Activated CD8-positive, alpha-beta memory T cell treated with anti-CD3 and anti-CD28 coated beads, Interleukin-2, amount 50 U/mL, for 48 hours (primary cell): ENCODE measurements at places on chromosomes 4 and X.

GRCh38 chr4:52713456-52713937 is 37.7 kb downstream of the ERVMER34-1 start:
- peak; percentile 60 for DNase-seq

DNA sequence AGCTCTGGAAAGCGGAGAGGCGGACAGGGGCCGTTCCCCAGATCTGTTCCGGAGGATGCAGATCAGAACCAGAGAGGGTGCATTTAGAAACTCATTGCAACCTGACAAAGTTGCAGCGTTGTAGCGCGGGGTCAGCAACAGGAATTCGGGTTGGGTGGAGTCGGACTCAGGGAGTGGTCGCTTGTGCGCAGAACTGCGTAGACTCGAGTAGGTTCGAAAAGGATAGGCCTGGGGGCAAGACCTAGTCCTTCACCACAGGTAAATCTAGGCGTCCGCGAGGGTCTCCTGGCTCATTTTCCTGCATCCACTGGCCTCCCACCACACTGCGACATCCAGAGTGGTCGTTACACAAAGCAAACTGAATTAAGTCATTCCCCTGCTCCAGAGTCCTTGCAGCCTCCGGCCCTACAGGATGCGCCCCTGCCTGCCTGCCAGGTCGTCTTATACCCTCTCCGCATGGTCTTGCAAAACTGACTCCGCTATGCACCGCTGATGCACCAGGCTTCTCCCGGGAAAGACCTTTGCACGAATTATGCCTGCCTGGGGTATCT is 4.7 kb upstream of the ZNF518B start:
- DNase-seq: no peak

DNA sequence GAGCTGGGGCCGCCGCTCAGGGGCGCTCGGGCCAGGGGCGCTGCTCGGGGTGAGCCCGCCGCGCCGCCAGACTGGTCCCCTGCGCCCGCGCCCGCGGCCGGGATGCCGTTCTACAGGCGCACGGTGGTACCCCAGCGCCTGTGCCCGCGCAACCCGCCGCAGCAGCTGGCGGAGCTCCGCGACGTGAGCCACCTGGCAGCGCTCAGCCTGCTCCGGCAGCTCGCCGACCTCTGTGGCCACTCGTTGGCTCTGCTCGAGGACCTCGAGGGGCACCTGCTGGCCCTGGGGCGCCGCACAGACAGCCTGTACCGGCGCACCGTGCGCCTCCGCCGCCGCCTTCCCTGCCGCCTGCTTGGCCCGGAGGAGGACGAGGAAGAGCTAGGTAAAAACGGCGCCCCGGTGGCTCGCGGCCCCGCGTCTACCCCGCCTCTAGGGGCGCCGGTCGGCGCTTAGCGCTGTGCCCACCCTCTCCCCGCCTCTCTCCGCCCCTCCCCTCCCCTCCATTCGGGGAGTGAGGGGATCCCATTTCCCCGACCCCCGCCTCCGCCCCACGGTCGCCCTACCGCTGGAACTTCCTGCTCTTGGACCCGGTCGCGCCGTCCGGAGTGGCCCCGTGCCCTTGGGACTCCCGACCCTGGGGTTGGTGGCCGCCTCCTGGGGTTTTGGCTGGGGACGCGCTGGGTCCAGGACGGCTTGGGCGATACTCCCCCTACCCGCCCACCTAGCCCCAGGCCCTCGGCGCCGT is 513 bp downstream of the NHSL2 start:
- peak; percentile 61 for DNase-seq

- no peak for DNase-seq
Measured at GRCh38 chr4:158580064-158580463, 58.4 kb downstream of the RXFP1 start.

DNA sequence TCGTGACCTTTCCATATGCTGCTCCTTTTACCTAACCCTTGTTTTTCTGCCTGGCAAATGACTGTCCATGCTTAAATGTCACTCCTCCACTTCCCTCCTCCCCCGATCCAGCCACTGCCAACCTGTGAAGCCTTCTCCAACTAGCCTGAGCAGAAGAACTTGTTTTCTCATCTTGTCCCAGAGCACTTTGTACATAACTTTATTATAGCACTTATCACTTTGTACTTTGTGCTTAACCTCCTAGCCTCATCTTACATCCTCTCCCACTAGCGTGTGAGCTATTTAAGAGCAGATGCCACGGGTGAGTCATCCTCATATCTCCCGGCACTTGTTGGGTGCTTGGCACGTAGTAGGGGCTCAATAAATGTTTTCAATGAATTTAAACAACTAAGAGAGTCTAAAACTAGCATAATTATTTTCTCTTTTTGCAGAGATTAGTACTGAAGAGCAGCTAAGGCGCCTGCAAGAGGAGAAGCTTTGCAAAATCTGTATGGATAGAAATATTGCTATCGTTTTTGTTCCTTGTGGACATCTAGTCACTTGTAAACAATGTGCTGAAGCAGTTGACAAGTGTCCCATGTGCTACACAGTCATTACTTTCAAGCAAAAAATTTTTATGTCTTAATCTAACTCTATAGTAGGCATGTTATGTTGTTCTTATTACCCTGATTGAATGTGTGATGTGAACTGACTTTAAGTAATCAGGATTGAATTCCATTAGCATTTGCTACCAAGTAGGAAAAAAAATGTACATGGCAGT is 46.9 kb downstream of the XIAP start:
- DNase-seq: no peak

- DNase-seq: no peak
Measured at GRCh38 chr4:31183256-31183655, 463.1 kb downstream of the PCDH7 start.

DNA sequence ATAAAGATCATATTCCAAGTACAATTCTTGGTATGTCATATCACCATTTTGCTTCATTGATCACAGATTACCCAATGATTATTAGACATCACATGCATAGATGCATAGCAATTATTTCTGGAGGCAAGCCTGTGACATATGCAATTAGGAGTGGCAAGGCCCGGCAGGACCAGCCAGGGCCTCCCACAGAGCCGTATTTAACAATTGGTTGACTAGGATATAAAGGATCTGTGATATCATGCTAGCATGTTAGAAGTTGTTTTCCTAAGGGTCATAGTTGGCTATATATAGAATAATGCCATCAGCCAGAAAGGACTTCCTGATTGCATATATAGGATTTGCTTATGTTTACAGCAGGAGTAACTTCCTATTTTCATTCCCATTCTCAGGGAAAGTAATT is 103.5 kb upstream of the OTUD4 start:
- no peak for DNase-seq

- DNase-seq: no peak
Measured at GRCh38 chr4:1937550-1937949, 66.4 kb downstream of the NSD2 start.

DNA sequence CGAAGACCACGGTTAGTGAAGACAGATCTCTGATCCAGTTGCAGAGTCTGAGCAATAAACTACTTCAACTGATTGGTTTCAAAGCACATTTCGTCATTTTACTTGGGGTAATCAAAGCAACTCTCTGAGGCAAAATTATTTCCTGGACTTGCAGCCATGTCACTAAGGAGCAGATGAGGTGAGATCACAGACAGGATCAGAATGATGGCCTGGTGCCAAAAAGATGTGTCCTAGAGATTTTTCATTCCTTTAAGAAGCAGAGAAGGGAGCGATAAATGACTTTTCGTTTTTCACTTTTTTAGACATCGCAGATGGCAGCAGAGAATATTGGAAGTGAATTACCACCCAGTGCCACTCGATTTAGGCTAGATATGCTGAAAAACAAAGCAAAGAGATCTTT is 83.9 kb downstream of the PTTG2 start:
- DNase-seq: no peak

DNA sequence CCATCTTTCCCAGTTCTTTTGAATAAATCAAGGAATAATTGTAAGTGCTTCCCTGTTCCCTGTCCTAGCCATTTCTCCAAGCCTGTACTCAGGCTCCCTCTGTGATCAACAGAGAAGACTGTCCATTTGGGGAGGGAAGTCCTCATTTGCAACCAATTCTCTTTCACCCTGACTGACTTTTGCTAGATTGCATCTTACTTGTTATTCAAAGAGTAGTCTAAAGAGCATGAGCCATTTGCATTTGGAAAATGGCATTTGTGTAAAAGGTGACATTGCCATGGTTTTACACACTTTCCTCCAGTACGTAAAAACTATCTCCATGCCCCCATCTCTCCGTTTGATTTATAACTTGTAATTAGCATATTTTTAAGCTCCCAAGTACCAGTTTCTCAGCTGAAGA is 110.6 kb downstream of the MBNL3 start:
- no peak for DNase-seq

DNA sequence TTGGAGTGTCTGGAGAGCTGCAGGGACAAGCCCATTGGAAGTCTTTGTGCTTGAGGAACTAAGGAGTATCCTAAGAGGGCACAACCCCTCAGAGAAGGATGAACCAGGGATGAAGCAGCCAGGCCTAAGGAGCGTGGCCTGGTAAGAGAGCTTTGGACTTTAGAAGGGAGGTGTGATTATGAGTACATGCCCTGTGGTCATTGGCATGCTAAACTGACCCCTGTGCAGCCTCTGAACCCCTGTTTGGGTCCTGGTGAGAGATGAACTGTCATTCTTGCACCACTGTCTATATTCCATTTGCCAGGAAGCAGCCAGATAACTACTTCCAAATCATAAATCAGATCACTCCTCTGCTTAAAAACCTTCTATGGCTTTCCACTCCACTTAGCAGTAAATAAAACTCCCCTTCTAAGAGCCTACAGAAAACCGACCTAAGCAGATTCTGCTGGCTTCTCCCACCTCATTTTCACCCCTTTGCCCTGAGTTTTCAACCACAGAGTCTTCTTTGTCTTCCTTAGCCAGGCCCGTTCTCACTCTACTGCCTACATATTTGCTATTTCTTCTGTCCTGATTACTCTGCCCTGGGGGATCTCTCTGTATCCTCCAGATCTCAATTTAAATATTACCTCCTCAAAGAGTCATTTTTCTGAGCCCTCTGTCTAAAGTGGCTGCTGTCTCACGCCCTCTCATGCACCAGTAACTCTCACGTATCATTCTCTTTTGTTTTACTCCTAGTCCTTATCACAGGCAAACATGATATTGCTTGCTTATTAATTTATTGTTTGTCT is 56.7 kb downstream of the MID1IP1 start:
- DNase-seq: no peak

DNA sequence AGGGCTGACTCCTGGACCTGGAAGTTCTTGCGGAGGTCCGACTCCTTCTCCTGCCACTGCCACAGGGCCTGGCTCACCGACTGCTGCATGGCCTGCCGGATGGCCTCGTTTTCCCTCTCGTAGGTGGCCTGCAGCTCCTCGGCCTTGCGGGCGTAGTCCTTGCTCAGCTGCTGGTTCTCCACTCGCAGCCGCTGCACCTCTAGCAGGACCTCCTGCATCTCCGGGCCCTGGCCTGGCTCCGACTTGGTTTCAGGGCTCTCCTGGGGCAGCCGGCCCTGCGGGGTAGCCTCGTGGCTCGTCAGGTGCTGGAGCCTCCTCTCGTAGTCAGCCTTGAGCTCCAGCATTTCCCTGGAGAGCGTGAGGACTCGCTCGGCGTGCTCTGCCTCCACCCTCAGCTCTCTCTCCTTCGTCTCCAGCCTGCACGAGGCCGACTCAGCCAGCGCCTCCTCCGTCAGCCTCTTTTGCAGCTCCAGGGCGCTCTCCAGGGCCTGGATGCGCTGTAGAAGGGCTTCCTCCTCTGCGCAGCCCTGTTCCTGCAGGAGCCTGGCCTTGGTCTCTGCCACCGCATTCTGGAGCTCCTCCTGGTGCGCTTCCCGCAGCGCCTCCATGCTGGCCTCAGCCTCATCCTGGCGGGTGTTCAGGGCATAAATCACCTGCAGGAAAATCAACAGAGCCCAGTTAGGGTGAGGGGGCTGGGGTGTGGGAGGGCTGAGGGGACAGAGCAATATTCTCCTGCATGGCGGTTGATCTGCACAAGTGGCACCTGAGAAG is 72.2 kb downstream of the FAM184B start:
- no peak for DNase-seq

DNA sequence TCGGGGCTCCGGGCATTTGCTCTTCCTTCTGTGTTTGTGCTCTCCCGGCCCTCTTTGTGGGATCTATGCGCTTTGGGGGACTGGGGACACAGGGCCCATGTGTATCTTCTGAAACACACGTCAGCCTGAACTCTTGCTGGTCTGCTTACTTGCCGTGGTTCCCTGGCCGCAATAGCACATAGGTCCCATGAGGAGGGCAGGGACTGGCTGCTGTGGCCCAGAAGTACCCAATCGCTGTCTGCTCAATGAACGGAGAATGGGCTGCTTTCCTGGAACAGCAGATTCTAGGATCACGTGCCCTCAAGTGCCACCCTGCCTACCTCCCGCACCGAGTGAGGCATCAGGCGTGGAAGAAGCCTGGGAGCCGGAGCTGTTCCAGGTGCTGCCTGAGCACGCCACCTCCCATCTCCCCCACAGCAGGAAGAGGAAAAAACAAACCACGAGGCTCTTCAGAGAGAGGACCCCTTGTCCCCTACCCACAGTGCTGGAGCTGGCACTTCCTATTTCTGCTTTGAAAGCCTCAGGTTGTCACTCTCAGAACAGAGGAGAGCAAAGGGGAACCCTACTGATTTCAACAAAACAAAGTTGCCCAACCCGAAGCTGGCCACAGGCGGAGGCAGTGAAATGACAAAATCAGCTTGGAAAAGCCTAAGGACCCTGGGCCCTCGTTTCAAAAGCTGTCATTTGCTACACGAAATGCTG is 3.8 kb downstream of the G6PD start:
- DNase-seq: peak; percentile 57

DNA sequence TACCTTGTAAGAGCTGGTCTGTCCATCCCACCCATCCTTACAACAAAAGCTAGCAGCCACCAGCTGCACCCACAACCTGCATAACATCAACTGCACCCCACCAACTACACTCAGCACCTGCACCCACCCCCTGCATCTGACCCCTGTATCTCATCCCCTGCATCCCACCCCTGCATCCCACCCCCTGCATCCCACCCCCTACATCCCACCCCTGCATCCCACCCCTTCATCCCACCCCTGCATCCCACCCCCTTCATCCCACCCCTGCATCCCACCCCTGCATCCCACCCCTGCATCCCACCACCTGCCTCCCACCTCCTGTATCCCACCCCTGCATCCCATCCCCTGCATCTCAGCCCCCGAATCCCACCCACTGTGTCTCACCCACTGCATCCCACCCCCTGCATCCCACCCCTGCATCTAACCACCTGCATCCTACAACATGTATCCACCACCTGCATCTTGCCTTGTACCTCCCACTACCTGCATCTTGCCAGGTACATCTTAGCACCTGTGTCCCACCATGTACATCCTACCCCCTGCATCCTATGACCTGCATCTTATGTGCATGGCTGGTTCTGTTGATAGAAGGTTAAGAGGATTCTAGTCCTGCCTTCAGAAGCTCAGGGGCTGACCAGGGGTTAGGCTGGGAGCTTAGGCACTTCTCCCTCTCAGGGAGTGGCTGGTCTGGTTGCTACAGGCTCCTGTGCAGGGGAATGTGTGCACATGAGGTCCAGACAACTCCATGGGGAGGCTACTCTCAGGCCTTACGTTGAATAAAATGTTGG is 9.4 kb downstream of the TMEM271 start:
- DNase-seq: no peak

GRCh38 chr4:1092026-1092982 is 21.1 kb downstream of the RNF212 start:
- DNase-seq: peak; percentile 36

DNA sequence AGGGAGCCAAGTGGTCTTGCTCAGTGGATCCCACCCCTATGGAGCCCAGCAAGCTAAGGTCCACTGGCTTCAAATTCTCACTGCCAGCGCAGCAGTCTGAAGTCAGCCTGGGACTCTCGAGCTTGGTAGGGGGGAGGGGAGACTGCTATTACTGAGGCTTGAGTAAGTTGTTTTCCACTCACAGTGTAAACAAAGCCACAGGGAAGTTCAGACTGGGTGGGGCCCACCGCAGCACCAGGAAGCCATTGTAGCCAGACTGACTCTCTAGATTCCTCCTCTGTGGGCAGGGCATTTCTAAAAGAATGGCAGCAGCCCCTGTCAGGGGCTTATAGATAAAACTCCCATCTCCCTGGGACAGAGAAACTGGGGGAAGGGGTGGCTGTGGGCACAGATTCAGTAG is 721.0 kb upstream of the NDST4 start:
- DNase-seq: no peak
